ENCODE measurements at places on chromosomes 5 and 9. TPM values are rescaled to one million over a fixed set of nuclear protein-coding genes. Genes with fewer than 3 reads are reported as not detected.
A peak's percentile ranks its signal among the peaks of the same experiment; 100 is the strongest.

- DNase-seq, result no peak
Observed at GRCh38 chr5:141708016-141708415, 26.0 kb upstream of the ARAP3 start.

DNA sequence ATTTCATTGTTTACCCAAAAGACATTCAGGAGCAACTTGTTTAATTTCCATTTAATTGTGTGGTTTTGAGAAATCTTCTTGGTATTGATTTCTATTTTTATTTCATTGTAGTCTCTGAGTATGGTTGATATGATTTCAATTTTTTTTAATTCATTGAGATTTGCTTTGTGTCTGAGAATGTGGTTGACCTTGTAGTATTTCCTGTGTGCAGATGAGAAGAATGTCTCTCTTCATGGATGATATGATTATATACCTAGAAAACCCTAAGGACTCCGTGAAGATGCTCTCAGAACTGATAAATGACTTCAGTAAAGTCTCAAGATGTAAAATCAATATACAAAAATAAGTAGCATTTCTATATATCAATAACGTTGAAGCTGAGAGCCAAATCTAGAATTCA is 202.4 kb upstream of the CDH9 start:
- no peak for DNase-seq

DNA sequence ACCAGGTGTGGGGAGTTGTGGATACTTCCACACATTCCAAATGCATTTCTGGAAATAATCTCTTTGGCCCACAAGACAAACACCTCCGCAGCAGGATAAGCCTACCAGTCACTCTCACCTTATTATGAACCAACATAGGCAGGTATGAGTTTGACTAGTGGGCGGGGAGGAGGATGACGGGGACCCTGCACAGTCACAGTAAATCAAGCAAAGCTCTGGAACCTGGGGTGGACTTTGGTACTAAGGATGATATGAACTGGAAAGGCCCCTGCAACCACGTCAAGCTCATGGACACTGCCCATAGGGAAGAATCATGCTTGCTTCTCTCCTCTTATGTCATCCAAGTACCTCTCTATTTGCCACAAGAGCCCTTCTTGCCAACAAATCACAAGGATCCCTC is 259.4 kb downstream of the HSPA4 start:
- no peak for DNase-seq

- no peak for DNase-seq
Observed at GRCh38 chr5:80140496-80140895, 105.3 kb downstream of the THBS4 start.

DNA sequence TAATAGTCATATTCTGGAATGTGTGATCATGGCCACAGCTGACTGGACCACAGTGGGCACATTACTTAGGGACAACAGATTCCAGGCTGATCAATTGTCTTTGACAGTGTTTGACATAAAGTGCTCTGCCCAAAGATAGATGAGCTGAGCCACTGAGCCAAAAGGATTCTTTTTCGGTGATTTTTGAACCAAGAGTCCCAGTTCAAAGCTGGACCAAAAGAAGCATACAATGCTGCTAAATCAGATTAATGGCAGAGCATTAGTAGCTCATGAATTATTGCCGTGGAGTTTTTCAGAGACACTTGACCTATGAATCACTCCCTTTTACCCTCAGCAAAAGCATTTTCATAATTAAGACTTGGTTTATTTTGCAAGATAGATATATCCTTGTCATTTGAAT is 160.6 kb downstream of the IZUMO3 start:
- DNase-seq, result no peak

DNA sequence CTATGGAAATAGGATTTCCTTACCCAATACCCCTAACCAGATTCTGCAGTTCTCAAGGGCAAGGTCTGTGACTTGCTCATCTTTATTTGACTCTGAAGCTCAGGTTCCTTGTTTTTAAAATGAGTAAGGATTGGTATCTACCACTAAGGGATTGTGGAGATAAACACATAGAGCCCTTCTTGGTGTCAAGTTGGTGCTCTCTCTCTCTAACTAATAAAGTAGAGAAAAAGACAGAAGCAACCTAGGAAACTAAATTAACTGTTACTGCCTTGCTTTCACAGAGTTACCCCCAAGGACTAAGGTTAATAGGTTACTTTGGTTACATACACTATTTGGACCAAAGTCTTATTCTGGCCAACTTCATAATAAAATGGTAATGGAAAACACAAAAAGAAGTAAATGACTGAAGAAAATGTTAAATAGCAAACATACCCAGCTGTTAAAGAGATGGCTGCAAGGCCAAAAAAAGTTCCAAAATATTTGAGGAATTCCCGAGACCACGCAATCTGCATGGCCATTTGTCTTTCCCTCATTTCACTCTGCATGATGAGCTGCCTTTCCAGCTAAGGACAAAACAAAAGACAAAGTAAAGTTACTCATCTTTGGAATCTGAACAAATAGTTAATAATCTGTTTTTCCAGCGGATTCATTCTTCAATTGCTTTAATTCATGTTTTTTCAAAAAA is 21.8 kb upstream of the RLN1 start:
- DNase-seq, result no peak

DNA sequence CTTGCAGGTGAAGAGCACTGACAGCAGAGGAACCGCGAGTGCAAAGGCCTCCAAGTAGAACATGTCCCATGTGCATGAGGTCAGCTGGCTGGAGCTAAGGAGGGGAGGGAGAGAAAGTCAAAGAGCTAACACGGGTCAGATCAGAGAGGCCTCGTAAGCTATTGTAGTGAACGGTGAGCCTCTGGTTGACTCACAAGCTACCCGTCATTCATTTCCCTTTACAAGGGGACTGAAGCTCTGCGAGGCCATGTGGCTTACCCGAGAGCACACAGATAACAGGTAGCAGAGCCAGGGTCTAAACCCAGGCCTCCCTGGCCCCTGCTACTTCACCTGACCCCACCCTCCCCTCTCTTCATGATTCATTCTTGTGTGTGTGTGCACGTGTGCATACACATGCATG is 152.7 kb upstream of the ADRA1B start:
- DNase-seq, result no peak

GRCh38 chr5:74647096-74647495 is 6.6 kb upstream of the ENC1 start:
- no peak for DNase-seq

DNA sequence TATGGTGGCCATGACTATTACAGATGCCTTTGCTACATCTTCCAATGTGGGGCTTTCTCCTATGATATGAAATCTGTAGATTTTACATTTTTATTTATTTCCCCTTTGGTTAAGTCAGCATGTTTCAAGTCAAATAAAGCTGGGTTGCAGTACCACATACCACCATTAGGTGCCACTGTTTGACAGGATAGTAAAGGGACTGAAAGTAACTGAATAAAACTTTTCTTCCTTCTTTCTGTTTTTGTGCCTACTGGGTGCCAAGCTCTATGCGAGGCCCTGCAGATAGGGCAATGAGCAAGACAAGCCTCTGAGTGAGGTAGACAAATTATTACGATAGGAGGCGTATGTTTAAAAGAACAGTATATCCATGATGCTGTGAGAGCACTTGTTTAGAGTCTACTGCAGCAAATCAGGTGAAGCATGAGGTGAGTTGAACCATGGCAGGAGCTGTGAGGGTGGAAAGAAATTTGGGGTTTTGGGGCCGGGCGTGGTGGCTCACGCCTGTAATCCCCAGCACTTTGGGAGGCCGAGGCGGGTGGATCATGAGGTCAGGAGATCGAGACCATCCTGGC is 64.8 kb downstream of the GDNF start:
- peak; percentile 28 for DNase-seq

- DNase-seq, result no peak
Observed at GRCh38 chr5:27906931-27907601, 868.7 kb upstream of the CDH9 start.

- peak; percentile 81 for DNase-seq
Observed at GRCh38 chr5:123035360-123035917, 1.1 kb downstream of the PPIC start.

DNA sequence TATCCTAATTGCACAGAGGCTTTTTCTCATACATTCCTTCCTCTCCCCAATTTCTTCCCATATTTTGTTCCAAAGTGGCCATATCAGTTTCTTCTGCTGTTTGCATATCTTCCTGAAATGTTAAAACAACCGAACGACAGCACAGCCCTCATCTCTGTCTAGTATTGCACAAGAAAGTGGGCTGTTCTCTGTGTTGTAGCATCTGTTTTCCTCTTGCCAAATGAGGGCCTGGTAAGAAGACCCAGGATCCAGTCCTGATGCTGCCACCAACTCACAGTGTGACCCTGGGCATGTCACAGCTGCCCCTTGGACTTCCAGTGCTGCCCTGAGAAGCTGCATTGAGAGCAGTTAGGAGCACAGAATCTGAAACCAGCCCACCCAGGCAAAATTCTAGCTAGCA is 4.1 kb downstream of the SLC31A2 start:
- no peak for DNase-seq

GRCh38 chr5:11182441-11183080 is 421.5 kb upstream of the DAP start:
- peak; percentile 66 for DNase-seq

- DNase-seq, result no peak
Observed at GRCh38 chr5:136629125-136629792, 263.9 kb upstream of the TRPC7 start.

DNA sequence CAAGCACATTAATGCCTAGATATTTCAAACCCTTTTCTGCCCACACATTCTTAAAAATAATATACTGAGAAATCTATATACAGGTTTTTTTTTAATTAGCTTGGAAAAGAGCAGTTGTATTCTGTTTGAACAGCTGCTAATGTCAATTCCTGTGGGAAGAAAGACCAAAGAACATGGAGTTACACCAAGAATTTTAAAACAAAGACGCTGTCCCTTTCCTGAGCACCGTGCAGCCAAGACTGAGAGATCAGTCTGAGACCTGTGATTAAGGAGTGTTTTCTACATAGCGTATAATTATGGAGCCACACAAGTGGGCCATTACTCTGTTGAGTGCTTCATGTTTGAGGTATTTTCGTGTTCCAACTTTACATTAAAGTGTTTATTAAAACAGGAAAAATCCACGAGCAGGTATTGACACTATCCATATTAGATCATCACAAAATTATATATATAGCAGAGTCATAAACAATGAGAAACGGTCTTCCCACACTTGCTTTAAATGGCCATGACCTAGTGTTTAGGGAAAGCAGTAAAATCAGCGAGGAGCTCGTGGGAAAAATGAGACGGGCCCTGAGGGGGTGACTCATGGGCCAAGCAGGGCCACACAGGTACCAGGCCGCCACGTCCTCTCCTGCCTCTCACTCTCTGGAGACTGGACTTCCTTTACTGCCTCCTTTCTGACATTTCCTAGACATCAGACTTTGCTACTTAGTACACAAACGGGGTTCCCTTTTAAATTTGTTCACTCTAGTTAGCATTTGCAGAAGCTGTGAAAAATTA is 153.1 kb upstream of the OTULINL start:
- peak; percentile 79 for DNase-seq

GRCh38 chr5:1103505-1104326 is 8.1 kb downstream of the SLC12A7 start:
- DNase-seq, result peak; percentile 19

DNA sequence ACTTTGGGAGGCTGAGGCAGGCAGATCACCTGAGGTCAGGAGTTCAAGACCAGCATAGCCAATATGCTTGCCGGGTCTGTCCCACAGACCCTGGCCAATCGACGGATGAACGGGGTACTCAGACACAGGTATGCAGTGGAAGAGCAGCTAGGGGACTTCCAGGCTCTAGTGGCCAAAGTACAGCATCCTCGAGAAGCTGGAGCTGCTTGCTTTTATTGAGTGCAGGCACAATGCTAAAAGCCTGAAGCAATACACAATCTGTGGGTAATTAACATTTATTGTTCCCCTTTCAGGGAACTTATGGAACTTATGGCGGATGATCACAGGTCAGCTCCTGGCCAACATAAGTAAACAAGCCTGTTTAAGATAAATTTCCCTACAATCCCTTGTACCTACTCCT is 32.8 kb upstream of the SEMA4D start:
- DNase-seq, result no peak

GRCh38 chr9:136750526-136750925 is 2.2 kb upstream of the LCN6 start:
- DNase-seq, result peak; percentile 62

- no peak for DNase-seq
Observed at GRCh38 chr9:33903157-33903780, 86.3 kb downstream of the UBE2R2 start.

DNA sequence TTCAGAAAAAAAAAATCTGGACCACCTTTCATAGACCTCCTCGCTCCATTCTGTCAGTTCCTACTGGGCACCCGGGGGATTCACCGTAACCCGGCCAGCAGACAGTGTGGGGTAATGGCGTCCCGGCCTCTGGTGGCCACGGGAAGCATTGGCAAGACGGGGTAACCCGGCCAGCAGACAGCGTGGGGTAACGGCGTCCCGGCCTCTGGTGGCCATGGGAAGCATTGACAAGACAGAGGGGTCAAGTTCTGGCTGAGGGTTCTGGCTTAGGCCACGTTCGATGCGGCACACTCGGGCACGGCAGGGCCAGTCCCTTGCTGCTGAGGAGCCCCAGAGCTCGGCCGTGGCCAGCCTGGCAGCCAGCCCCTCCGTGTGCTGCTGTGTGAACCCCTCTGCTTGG is 116.2 kb upstream of the RAPGEF1 start:
- DNase-seq, result no peak

PCDHGA10 gene
- 11.1 TPM for total RNA-seq

ADAMTS6 gene
- total RNA-seq, result 62.5 TPM

DPP7 gene
- 142 TPM for total RNA-seq

TRPM6 gene
- total RNA-seq, result not detected

LECT2 gene
- not detected for total RNA-seq

SCGB3A1 gene
- total RNA-seq, result not detected

RANBP3L gene
- not detected for total RNA-seq

BTNL8 gene
- not detected for total RNA-seq

SETX gene
- 65.3 TPM for total RNA-seq

HINT1 gene
- total RNA-seq, result 184 TPM

BOD1 gene
- 51.4 TPM for total RNA-seq

SLC36A3 gene
- total RNA-seq, result not detected

Measured in GM23248 (cell line).